ENCODE measurements at places on chromosomes 4 and X.

GRCh38 chrX:14017399-14017798, 12.3 kb downstream of the GEMIN8 start:
- DNase-seq, result no peak

- DNase-seq, result no peak
Observed at GRCh38 chrX:30939928-30940327, 50.9 kb upstream of the TAB3 start.

DNA sequence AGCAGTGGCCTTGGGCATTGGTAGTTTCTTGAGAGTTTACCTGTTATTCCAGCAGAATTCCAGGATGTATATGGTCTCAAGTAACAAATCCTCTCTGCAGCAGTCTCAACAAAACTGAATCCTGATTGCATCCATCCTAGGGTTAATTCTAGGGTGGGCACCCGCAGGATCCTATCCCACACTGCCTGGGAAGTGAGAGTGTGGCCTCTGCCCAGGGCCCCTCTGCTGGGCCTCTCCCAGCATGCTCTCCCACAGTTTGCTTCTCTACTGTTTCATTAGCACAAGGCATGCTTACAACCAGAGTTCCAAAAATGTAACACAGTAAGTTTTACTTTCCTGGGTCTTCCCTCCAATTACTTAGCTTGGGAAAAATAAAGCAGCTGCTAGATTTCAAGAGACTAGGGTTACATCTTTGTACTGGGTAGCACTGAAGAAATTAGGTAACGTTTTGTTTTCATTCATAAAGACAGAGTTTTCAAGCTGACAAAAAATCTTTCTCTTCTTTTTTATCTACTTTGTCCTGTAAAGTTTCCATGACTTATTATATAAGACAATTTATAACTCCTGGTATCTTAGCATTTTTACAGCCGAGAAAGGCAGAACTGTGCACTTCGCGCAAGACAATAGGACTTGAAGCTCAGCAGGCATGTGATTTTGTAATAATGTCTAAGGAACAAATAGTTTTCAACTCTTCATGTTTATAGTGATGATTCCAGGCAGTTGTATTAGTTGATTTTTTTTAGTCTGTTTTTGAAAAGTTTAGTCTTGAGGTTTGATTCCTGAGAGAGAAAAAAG, 131.2 kb upstream of the PCDH18 start:
- DNase-seq, result no peak

- DNase-seq, result no peak
Observed at GRCh38 chrX:134634691-134635090, 23.6 kb downstream of the PLAC1 start.

Measured in SK-N-SH (cell line).